Breast epithelium (tissue), 4 donors: ENCODE measurements at places on chromosomes 12 and 14. TPM values are rescaled to one million over a fixed set of nuclear protein-coding genes. Genes with fewer than 3 reads are reported as not detected.

The ADAM21 gene
- total RNA-seq, result not detected

The ARHGEF40 gene
- 40.6 TPM for total RNA-seq

The WBP11 gene
- 20.3 TPM for total RNA-seq

The ADCY6 gene
- total RNA-seq, result 61.4 TPM

- no peak for DNase-seq
Observed at GRCh38 chr12:103762473-103762872, 78.6 kb downstream of the NT5DC3 start.

DNA sequence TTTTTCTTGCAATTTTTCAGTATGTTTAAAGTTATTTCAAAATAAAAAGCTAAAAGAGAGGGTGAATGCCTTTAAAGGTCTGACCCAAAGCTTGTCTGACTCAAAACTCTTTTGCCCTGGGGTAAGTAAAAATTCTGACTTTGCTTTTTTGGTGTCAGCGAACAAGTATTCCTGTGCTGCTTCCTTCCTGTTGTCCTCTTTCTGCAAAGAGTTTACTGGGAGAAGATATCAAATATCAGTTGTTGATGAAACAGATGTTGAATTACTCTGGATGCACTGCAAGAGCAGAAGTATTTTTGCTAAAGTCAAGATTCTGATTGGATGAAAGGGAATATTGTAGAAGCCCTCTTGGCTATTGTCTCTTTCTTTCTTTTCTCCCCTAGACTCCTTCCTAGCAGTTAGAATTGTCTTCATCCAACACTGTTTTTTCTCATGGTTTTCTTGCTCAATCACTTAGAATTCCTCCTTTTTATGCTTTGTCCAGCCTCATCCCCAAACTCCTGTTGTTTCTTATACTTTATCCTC is 62.0 kb downstream of the DACT1 start:
- DNase-seq, result no peak

- no peak for DNase-seq
Observed at GRCh38 chr14:93987815-93988476, 9.2 kb upstream of the CCDC197 start.

- no peak for DNase-seq
Observed at GRCh38 chr12:3091382-3092241, 14.4 kb downstream of the TSPAN9 start.

DNA sequence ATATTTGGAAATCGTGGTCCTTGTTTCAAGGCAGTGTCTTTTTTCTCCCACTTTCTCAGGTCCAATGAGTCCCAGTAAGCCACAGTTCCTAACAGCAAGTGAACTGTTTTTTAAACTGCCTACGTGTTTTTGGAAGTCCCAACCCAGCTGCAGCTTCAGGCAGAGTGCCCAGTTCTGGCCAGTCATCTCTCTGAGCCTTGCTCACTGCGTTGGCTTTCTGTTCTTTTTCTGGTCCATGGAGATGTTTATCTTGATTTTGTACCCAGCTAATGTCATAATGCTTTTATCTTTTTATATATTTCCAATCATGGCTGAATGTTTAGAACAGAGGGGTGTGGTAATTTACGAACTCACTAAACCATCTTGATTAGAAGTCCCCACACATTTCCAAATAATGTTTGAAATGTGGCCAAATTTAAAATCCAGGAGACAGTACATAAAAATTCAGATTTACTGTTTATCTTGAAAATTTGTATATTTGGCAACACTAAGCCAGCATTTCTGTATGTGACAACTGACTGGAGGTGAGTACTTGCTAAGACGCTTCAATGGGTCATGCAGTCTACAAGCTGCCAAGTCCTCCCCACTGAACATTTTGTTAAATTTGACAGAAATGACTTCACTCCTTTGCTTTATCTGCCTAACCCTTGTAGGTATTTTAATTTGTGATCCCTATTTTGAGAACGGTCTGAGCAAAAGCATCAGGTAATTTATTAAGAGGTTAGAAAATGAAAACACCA is 46.1 kb upstream of the OTOGL start:
- DNase-seq, result peak; percentile 31

DNA sequence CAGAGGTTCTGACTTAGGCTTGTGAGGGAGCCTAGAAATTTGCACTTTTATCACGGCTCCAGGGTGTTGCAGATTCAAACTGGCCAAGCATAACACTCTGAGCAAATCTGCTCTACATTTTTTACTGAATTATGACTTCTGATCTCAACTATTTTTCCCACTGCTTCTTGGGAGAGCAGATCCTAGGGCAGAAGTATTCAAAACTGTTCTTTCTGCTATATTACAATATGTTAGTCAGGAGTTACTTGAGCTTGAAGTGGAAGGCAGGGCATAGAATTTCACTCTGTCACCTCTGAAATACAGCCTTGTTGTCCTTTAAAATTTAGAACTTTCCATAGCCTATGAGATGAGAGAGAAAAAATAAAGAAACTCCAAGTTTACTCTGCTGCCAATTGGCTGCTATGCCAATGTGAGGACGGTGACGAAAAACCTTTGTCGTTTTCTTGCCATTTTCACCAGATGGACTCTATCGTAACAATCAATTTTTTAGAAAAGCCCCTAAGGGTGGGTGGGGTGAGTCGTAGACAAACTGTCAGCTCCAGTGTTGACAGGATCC is 16.4 kb upstream of the KERA start:
- no peak for DNase-seq

- no peak for DNase-seq
Observed at GRCh38 chr12:96425951-96426350, 25.7 kb upstream of the CDK17 start.

GRCh38 chr12:26088998-26089397 is 35.8 kb downstream of the BHLHE41 start:
- no peak for DNase-seq

GRCh38 chr14:59377991-59378601 is 87.1 kb downstream of the GPR135 start:
- DNase-seq, result no peak

GRCh38 chr14:91284146-91284790 is 39.8 kb upstream of the GPR68 start:
- no peak for DNase-seq

GRCh38 chr14:32011225-32011624 is 65.9 kb upstream of the ARHGAP5 start:
- no peak for DNase-seq
